Central memory CD4-positive, alpha-beta T cell (primary cell): ENCODE measurements at places on chromosomes 11 and 22.

GRCh38 chr11:120186456-120186773, 24.4 kb upstream of the OAF start:
- DNase-seq, result no peak

DNA sequence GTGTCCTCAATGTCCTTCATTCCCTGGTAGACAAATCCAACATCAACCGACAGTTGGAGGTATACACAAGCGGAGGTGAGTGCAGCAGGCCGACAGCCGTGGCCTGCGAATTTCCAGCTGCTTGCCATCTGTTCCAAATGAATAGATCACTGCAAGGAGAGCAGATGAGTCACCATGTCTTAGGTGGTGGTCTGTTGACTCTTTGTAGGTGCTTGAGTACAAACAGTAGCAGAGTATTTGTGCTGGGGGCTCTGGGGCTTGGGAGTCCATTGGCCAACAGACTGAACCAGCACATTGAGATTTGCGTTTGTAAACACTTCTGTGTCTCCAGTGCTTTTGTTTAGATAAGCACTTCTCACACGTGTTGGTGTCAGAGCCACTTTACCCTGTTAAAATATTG, 21.1 kb downstream of the EIF3L start:
- DNase-seq, result no peak

- DNase-seq, result no peak
Observed at GRCh38 chr11:69587454-69588090, 53.4 kb upstream of the CCND1 start.

DNA sequence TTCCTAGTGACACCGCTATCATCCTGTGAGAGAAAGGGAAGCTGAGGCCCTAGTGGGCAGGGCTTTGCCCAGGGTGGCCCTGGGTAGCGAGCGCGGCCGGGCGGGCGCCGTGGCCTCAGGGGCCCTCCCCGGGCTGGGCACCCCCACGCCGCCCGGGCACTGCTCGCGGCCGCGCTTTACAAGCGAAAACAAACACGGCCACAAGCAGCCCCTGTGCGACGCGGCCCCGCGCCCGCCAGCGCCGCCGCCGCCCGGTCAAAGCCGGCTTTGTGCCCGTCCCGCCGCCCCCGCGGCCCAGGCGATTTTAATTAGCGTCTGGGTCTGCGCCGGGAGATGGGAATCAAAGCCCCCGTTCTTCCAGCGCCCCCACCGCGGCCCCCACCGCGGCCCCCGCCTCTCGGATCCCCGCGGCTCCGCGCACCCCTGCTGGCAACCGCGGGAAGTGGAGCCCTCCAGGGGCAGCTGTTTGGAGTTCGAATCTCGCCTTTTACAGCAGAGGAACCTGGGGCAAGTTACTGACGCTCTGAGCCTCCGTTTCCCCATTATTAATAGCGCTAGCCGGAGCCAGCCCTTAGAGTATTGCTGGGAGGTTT, 47.9 kb downstream of the CHRDL2 start:
- no peak for DNase-seq

DNA sequence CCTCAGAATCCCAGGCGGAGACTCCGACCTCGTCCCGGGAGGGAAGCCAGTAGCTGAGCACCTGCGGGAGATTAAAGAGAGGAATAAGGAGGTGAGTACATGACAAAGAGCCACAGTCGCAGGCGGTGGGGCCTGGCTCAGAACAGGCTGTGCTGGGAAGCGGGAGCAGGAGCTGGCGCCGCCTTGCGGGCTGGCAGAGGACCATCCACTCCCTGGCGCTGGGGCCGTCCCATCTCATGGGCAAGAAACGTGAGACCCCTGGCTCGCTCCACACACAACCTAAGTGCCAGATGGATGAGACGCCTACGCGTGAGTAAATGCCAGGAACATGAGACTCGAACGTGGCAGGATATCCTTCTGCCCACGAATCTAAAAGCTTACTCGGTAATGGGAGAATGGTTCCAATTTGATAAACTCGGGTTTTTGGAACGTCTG, 6.3 kb downstream of the CEND1 start:
- no peak for DNase-seq

GRCh38 chr22:45994491-45995404, 17.8 kb upstream of the WNT7B start:
- peak; percentile 62 for DNase-seq

DNA sequence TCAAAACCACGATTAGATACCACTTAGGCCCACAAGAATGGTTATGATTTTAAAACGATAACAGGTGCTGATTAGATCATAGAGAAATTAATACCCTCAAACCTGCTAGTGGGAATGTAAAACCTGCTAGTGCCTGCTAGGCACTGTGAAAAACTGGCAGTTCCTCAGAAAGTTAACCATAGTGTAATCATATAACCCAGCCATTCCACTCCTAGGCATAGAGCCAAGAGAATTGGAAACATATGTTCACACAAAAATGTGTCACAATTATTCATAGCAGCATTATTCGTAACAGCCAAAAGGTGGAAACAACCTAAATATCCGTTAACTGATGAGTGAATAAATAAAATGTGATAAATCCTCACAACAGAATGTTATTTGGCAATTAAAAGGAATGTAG, 122.2 kb upstream of the SYN3 start:
- DNase-seq, result no peak

DNA sequence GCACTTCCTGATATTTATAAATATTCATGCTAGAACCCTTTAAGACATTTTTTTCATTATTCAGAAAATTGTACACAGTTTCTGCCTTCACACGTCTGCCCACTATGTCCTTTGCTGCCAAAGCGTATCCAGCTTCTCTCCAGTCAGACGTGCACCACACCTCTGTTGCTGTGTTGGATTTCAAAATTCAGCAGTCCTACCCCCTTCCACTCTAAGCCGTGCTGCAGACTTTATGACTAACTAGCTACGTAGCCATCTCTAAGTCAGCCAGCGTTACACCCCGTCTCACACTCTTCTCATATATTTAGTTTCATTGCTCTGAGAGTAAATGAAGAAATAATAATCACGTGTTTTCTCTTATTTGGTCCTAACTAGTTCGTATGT, 28.2 kb upstream of the OPCML start:
- no peak for DNase-seq

GRCh38 chr11:37442576-37442975, 844.5 kb upstream of the RAG2 start:
- no peak for DNase-seq

GRCh38 chr22:33504941-33505625, 415.2 kb downstream of the LARGE1 start:
- DNase-seq, result no peak

- no peak for DNase-seq
Observed at GRCh38 chr11:36011574-36011973, 67.7 kb downstream of the LDLRAD3 start.

GRCh38 chr22:46539169-46539568, 1.7 kb upstream of the CELSR1 start:
- DNase-seq, result no peak

- DNase-seq, result no peak
Observed at GRCh38 chr11:73229896-73230875, 12.1 kb downstream of the P2RY2 start.

DNA sequence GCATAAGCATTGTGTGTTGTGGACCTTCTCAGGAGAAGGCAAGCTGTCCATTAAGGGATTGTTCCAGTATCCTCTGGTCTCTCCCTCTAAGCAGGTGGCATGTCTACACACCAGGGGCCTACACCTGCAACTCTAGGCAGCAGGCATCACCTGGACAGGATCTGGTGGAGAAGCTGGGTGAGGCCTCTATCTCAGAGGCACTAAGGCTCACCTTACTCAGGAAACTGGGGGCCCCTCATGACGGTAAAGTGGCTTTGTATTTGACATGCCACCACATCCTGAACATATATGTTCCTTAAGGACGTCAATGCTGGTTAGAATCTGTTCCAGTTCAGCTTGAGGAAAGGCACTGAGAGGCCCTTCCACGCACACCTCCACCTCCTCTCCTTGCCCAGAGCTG, 891.3 kb downstream of the OPCML start:
- DNase-seq, result peak; percentile 6

GRCh38 chr11:66011785-66012303, at the start of gene CST6:
Gene CST6, plus strand, starts transcription at chr11:66012008. Its CDS starts 37 bp downstream, at chr11:66012045.
- DNase-seq, result no peak

- no peak for DNase-seq
Observed at GRCh38 chr11:87260811-87261210, 223.1 kb downstream of the TMEM135 start.

GRCh38 chr22:27747396-27748221, 53.9 kb downstream of the MN1 start:
- DNase-seq, result no peak

- DNase-seq, result peak; percentile 5
Observed at GRCh38 chr22:22431271-22432220, 77.0 kb downstream of the ZNF280B start.

DNA sequence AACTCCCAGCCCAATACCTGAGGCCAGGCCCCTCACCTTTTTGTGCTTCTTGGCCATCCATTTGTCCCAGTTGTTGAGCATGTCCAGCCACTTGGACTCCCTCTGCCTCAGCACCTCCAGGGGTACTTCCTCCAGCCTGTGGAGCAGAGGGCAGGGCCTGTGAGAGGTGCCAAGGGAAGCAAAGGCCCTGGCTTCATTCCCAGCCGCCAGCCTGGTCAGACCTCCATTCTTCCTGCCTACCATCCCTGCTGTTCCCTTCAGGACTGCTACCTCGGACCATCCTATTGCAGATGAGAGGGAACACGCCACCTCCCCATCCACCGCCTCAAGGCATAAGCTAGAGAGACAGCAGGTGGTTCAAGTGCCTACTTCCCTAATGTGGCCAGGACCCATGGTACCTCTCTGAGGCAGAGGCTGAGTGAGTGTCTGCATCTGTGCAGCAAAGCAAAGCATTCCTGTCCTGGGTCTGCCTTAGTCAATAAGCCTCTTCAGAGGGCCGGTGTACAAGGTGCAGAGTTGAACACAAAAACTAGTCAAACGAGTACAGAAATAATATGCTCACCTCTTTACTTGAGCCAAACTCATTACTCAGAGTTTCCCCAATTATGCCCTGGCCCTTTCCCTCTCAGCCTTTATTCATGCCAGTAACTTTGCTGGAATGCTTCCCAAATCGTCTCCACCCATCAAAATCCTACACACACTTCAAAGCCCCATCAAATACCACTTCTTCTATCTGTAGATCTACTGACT, 15.4 kb upstream of the CASTOR1 start:
- no peak for DNase-seq

- peak; percentile 97 for DNase-seq
Observed at GRCh38 chr11:10857709-10858438, at the start of gene ZBED5. Gene ZBED5, minus strand, starts transcription at chr11:10858053. Its CDS starts 3,108 bp downstream, at chr11:10854945.

DNA sequence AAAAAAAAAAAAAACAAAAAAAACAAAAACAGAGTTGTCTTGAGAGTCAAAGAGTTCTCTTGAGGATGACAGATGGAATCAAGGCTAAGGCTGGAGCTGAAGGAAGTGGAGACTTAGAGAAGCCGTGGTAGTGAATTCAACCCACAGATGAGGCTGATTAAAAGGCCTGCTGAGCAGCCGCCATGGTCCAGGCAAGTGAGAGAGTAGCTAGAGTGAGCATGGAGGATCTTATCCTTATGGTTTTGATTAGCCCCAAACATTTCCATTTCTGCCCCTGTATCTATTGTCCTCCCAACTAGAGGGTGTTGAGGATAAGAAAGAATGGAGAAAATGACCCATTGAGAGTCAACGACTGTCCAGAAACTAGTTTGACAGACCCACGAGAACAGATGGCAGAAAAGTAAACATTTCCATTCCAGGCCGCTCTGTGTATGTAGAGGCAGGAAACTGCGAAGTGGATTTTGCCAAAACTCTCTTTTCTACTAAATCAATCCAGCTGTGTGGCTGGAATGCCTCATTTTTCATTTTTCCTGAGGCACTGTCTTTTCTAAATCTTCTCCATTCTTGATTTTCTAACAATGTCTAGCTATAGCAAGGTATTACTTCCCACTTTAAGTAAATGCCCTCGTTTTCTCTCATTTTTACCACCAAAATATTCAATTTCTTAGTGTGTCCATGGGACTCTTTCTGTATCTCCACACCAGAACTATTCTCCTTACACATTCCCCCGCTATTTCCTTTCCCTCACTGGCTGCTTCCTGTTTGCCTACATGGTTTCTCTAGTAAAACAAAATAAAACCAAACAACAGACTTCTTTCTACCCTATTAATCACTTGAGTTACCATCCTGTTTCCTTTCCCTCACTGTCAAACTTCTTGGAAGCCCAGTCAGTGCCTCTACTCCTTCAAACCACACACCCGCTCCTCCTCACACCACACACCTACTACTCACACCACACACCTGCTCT, 5.4 kb upstream of the MMP8 start:
- no peak for DNase-seq

DNA sequence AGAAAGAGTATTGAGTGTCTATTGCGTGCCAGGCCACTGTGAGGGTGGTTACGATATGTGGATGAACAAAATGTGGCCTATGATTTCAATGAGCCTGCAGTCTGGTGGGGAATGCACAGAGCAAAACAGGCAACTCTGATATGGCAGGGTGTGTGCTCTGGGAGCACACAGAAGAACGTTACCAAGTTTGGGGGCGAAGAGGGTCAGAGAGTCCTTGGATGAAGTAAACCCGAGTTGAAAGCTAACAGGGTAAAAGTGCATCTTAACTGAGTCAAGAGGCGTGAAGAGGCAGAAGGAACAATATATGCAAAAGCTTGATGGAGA, 258 bp downstream of the CFAP68 start:
- no peak for DNase-seq

- DNase-seq, result no peak
Observed at GRCh38 chr11:124222407-124222806, 18.5 kb upstream of the OR8G1 start.

DNA sequence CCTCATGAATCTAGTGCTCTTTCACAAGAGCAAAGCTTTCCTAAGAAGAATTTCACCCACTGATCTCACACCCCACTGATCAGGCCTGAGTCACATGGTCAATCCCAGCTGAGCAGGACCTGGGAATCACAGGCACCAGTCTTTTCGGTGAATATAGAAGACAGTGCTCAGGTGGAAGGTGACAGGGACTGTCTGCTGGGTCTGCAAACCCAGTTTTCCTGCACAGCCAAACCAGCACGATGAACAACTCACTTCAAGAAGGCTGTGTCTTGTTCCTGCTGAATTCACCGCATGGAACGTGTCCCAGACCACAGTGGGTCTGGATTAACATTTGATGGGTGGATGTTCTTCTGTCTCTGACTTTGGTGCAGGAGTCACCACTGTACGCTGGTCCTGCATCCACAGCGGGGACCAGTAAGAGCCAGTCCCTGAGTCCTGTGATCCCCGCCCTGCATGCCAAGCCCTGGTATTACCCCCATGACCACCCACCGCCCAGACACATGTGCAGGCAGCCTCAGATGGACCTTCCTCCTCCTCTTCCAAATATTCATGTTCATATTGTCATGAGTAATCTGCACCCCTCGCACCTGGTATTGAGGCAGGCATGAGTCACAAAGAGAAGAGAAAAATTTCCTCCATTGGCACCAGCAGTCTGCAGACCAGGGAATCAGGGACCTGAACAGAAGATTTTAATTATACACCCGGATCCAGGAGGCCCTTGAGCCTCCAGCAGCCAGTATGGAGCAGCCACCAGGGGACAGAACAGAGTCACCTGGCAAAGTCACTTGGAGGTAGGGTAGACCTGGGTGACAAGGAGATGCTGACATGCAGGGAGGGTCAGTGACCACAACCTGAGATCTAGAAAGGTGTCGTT, 8.6 kb upstream of the IGLL5 start:
- DNase-seq, result no peak

GRCh38 chr11:57542582-57542981, 5.2 kb downstream of the SMTNL1 start:
- DNase-seq, result no peak
